ENCODE measurements at places on chromosomes 6 and 20.

DNA sequence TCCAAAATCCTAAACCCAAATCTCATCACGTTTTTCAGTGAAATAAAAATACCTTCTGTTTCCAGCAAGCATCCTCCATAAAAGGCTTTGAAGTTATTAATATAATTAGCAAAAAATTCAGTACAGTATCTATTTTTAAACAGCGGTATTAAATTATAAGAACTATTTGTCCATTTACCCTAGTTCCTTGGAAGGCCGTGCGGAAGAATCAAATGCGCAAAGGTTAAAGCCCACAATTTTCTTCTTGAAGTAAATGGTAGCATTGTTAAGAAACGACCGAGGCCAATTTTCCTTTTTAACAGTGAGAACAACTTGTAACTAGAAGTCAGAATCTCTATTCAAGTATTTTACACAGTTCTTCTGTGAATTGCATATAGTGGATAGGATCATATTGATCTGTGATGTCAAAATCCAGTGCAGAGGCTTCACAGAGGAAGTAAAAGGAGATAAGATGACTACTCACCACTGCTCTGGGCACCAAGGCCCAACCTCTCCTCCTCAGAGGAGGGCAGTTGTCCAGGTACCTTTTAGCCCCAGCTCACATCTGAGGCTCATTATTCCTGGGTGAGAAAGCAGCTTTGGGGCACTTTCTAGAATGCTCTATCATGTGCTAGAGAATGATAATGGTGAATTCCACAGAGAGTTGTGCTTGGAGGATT lies 36.3 kb downstream of the TNFAIP3 start:
- peaks cover 16% of the 10 kb centered on the region for H3K4me1 ChIP-seq
- H3K36me3 ChIP-seq, result no peaks in the 10 kb centered on the region
- no peak for DNase-seq

DNA sequence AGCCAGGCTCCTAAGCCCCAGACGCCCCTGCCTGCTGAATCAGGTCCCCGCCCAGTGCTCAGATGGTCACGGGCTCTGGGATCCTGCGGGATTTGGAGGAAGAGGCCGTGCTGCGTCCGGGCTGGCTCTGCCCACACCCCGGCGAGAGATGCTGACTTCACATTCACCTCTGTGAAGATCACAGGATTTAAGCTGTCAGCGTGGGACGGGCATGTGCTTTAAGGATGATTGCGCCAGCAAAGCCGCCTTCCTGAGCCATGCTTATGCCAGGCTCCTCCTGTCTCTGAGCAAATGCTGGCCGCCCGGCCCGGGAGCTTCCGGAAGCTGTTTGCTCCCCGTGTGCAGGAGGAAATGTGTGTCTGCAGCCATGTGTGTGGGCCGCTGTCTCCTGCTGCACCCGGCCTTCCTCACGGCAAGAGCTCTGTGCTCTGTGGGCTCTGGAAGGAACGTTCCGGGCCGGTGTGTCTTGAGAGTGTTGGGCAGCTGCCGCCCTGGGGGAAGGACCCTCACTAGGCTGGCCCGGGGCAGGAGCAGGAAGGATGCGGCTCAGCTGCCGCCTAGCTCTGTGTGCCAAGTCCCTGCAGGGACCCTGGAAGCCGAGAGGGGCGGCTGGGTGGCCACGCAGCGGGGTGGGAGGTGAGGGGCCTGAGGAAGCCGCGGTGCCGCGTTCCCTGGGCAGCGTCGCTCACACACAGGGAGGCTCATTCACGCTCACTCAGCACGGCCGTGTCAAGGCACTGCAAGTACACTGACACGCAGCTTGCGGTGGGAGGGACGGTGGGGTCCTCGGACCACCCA lies 19.0 kb upstream of the BHLHE23 start:
- no peak for DNase-seq
- H3K4me1 ChIP-seq, result no peaks in the 10 kb centered on the region
- no peak overlapping the region for H3K4me3 ChIP-seq
- H3K36me3 ChIP-seq, result no peaks in the 10 kb centered on the region
- H3K27ac ChIP-seq, result no peak overlapping the region

GRCh38 chr6:142518126-142518525 lies 216.3 kb downstream of the ADGRG6 start:
- H3K4me1 ChIP-seq, result no peaks in the 10 kb centered on the region
- H3K27ac ChIP-seq, result no peak overlapping the region
- no peak overlapping the region for H3K4me3 ChIP-seq

- no peak within 1 kb of the TSS for H3K27ac ChIP-seq
- H3K4me1 ChIP-seq, result peaks cover 22% of the 10 kb centered on the region
- H3K27me3 ChIP-seq, result no peaks in the 10 kb centered on the region
- H3K4me3 ChIP-seq, result no peak within 1 kb of the TSS
These were observed at the start of gene LIME1 for GRCh38 chr20:63735859-63736718. Gene LIME1 (plus strand): TSS chr20:63736664. CDS start chr20:63737550, 886 bp downstream.

DNA sequence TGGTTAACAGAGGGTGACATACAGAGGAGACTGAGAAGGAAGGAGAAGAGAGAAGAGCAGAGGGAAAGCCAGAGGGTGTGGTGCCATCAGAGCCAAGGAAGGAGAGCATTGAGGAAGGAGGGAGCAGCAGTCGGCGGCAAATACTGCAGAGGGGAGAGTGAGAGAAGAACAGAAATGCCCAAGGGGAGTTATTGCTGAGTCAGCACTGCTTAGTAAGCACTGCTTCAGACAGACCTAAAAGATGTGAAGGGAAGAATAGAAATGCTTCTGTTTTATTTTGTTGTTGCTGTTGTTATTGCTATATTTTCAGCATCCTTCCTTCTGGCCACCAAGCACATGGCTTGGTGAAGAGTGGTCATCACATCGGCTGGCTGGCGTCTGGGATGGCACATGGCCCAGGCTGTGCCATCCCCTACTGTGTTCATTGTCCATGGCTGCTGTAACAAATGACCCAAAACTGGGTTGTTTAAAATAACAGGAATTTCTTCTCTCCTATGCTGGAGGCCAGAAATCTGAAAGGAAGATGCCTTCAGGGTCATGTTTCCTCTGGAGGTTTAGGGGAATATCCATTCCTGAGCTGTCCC lies 204.1 kb upstream of the CNR1 start:
- H3K4me1 ChIP-seq, result no peaks in the 10 kb centered on the region
- H3K4me3 ChIP-seq, result no peak overlapping the region
- H3K27ac ChIP-seq, result no peak overlapping the region
- H3K36me3 ChIP-seq, result no peaks in the 10 kb centered on the region
- H3K27me3 ChIP-seq, result no peaks in the 10 kb centered on the region
